ENCODE measurements at places on chromosomes 6 and 20.

GRCh38 chr6:77463861-77464494 lies 687 bp upstream of the HTR1B start:
- DNase-seq, result no peak

- DNase-seq, result no peak
Observed at GRCh38 chr6:24536466-24536865, 41.7 kb downstream of the ALDH5A1 start.

GRCh38 chr6:4635666-4636065 lies 140.5 kb upstream of the CDYL start:
- no peak for DNase-seq

DNA sequence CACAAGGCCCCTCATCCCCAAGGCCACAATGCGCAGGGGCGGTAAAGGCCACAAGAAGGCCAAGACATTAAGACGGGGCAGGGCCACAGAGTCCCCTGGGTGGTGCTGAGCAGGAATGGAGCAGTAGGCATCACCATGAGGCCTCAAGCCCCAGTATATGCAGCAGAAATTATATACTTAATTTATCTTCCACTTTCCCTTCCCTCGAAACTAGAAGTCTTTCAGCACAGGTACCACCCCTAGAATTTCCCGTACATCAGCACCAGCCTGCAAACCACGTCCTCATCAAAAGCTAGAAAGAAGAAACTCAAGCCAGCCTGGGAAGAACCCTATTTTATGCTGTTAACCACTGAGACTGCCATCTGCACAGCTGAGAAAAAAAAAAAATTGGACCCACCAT lies 89.4 kb downstream of the PLG start:
- no peak for DNase-seq

- DNase-seq, result no peak
Observed at GRCh38 chr20:20443504-20443903, 75.6 kb downstream of the INSM1 start.

DNA sequence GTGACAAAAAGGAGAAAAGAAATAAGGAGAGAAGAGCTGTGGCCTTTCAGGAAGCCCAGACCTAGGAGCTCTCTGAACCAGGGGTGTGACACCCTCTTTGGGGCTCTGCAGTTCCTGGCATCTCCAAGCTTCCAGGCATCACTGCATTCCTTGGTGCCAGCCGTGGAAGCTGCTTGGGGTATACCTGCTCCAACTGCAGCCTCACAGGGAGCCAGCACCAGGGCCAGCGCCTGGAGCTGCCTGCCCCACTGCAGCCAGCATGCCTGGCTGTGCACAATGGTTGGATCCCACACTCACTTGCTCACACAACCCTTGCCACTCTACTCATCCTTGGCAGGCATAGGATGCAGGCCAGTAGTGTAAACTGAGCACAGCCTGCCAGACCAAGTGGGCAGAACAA lies 242.1 kb upstream of the GJE1 start:
- no peak for DNase-seq

DNA sequence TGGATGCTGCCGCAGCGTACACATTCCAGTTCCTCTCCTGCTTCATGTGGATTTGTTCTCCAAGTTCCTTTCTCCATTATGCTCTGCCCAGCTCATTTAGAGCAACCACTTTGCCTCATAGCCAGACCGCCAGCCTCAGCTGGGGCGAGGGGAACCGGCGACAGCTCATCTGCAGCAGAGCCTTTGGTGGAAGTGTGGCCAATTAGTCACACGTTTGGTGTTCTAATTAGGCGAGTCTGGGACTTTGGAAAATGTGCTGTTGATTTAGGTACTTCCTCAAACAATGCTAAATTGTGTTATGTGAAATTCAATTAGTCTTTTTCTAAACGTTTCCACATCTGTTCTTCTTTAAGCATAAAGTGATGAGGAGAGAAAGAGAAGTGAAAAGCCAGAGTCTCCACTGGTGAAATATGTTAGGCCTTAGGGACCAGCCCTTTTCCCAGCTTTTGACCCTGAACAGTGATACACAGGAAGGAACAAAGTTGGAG lies 217.9 kb downstream of the TBX18 start:
- DNase-seq, result no peak

GRCh38 chr6:87498048-87498447 lies 25.3 kb downstream of the SLC35A1 start:
- no peak for DNase-seq
